AG10803 (cell line): ENCODE measurements at places on chromosomes 16 and 17.
A peak's percentile ranks its signal among the peaks of the same experiment; 100 is the strongest.

DNA sequence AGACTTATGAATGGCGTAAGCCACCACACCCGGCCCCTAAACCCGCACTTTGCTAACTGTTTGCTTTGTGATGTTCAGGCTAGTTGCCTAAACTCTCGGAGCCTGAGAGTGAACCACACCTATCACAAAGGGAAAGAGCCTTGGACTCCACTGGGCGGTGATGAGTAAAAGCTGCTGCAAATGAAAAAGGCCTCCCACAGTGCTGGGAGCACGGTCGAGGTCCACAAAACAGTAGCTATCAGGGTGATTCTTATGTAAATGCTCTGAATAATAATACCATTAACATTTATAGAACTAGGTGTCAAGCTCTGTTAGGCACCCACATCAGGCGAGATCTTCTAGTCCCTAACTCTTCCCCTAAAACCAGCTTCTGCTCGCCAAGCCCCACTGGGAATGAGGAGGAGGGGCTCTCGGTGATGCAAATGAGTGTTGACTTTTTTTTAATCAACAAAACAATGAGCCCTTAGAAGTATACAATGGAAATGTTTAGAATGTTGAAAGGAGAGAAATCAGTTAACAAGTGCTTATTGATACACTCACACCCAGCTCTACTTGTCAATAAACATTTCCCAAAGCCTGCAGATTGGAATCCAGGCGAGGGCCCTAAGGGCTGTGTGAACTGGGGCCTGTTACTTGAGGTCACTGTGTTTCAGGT, 19.8 kb downstream of the FBRS start:
- DNase-seq = no peak

- DNase-seq = no peak
Observed at GRCh38 chr16:73161977-73162376, 114.0 kb upstream of the ZFHX3 start.

- DNase-seq = no peak
Observed at GRCh38 chr16:12775656-12776236, 27.9 kb downstream of the CPPED1 start.

DNA sequence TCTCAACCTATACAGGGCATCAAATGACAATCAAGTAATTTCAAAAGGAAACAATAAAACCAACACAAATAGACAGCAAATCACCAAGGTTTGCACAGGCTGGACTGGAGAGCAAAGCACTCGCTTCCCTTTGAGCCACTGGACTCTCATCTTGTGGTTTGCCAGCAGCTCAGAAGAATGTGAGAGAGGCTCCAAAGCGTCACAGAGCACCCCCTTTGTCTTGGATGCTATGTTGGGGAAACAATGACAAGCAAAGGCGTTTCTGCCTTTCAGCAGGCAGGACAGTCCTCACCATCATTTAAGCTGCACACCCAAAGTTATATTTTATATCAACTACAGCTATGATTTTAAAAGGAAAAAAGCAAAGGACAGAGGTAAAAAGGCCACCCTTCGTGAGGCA, 13.2 kb downstream of the SLC6A4 start:
- no peak for DNase-seq

DNA sequence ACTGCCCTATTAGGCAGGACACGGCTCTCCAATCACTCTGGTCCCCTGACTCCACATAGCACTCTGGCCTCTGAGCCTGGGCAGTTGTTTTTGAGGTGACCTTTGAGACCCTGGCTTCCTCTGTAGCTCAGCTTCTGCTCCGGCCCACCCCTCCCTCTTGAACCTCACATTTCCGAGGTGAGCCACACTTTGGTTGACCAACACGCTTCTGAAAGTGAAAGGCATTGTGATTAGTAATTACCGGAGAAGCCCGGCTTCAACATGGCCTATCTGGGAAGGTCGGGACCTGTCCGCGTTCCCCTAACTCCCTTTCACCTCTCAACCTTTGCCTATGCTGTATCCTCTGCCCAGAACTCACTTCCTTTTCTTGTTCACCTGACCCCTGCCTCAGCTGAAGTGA, 10.3 kb upstream of the ITGAX start:
- no peak for DNase-seq

GRCh38 chr17:19708431-19709175, 7.8 kb downstream of the SLC47A2 start:
- DNase-seq = no peak

DNA sequence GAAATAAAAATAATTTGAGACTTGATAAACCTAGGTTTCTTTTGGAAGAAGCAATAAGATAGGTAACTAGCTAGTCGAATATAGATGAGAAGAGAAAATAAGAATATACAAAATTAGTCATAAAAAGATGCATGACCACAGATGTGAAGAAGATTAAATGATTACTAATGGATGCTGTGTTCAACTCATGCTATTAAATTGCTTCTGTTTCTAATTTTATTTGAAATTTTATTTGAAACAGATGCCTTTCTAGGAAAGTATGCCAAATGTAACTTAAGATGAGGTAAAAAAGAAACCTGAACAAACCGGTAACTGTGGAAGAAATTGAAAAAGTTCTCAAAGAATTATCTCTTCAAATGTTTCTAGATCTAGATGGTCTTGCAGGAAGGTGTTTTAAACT, 91.6 kb downstream of the OR1D5 start:
- DNase-seq = no peak

DNA sequence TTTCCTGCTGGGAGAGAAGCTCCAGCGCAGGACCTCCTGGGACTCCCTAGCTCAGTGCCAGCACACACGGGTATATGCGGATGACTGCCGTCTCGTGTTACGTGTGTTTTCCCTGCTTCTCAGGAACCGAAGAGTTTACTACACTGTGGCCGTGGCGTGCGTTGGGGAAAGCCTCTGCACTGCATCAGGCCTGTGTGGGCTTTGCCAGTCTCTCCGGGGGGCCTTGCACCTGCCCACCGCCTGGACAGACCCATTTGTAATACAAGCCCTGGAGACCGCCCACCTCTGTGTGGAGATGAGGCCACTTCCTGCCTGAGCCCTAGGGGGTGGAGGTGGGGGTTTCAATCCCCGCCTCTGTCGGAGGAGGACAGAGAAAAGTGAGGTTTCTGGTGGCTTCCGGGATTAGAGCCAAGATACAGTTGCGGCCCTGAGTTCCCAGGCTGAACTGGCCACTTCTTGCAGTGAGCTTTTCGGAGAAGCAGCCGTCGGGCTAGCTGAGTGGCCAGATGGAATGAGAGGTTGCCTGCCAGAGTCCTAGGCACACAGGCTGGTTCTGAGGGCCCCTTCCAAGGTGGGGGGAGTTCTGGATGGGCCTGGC, 43.4 kb upstream of the GSE1 start:
- DNase-seq = peak; percentile 47

GRCh38 chr16:67244387-67245185, 2.7 kb downstream of the FHOD1 start:
- peak; percentile 89 for DNase-seq

DNA sequence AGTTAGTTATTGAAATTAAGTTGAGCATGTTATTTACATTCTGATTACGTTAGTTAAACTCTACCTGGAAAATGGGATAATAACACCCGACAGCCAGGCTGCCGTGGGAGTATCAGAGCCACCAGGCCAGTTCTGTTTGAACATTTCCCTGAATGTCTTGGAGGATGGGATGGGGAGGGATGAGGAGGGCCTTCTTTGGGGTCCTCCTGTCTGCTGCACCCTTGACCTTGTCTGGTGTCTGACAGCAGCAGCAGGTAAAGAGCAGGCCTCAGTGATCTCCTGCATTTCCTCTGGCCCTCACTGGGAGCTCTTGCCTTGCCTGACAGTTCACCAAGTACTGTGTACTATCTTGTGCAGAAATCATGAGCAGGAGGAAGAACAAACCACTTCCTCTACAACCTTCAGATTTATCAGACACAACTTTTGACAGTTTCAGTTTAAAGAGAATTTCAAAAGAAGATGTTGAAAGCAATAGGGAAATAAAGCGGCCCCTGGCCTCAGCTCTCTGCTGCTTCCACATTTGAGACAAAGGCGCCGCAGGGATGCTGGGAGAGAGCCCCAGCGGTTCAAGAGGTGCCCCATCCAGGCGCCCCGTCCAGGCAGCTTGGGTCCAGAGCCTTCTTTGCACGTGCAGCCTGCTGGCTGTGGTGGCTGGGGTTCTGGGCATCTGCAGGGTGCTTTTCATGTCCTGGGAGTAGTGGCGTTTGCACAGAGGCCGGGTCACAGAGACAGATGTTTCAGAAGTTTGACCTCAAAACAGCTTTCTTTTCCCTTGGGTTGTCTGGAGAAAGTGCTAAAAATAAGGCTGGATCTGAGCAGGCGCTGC, 25.3 kb downstream of the CMIP start:
- no peak for DNase-seq

DNA sequence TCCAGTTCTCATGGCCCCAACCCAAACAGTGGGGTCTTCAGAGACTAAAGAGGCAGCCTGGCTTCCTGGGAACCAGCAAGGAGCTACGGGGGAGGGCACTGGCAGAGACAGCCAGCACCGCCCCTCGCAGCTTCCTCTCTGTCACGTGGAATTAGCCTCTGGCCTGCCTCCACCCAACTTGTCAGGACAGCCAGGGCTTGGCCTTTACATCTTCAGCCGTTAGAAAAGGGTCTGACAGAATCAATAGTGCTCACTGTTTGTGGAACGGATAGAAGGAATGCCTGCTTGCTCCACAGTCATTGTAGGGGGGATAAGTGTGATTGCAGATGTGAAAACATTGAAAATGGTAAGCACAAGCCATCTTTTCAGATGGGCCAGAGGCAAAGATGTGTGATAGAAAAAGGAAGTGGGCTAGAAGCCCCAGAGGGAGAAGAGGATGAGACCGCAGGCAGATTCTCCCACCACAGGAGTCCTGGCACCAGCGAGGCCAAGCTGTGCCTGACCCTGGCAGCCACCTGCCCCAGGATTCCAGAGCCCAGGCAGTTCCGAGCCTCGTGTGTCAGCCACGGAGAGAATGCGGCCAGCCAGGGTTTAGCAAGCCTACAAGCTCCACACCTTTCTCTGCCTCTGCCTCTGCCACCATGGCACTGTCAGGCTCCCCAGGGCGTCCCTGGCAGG, 18.6 kb downstream of the GRIN2C start:
- DNase-seq = peak; percentile 39

GRCh38 chr17:17151962-17152361, 54.2 kb downstream of the PLD6 start:
- DNase-seq = peak; percentile 96

DNA sequence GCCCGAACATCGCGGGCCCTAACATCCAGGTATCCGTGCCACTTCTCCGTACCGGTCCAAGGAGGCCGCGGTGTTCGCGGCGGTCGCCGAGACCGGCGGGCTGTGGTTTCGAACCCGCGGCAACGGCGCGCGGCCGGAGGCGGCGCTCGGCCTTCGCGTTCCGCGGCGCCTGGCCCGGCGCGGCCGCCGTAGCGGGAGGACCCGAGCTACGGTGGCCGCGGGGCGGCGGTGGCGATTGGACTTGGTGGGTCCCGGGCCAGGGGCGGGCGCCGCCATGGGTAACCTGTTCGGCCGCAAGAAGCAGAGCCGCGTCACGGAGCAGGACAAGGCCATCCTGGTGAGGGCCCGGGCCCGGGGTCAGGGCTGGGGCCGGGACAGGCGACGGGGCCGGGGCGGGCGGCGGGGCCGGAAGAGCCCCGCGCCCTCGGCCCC, at the start of gene CHMP6:
Gene CHMP6 (plus strand): TSS at position 197 of the 432 bp plus-strand sequence. CDS start 78 bp downstream, at position 275.
- peak; percentile 78 for DNase-seq

DNA sequence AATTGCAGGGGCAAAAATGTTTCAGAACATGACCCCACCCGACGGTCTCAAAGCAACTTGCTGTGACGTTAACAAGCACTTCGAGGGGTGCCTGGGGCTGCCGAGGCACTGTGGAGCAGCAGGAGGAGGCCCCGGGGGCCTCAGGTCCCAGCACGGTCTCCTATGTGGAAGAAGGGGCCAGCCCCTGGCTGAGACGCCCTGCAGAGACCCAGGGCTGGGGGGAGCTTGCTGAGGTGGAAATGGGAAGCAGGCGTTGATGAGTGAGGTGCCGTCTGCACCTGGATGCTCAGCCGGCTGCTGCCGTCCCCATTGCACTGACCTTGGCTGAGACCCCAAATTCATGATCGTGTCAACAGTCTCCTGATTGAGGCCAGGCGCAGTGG, 46.5 kb downstream of the NT5M start:
- no peak for DNase-seq

GRCh38 chr17:61875804-61876203, 12.5 kb upstream of the BRIP1 start:
- DNase-seq = no peak
